Central memory CD8-positive, alpha-beta T cell (primary cell): ENCODE measurements at places on chromosomes 11 and 22.

DNA sequence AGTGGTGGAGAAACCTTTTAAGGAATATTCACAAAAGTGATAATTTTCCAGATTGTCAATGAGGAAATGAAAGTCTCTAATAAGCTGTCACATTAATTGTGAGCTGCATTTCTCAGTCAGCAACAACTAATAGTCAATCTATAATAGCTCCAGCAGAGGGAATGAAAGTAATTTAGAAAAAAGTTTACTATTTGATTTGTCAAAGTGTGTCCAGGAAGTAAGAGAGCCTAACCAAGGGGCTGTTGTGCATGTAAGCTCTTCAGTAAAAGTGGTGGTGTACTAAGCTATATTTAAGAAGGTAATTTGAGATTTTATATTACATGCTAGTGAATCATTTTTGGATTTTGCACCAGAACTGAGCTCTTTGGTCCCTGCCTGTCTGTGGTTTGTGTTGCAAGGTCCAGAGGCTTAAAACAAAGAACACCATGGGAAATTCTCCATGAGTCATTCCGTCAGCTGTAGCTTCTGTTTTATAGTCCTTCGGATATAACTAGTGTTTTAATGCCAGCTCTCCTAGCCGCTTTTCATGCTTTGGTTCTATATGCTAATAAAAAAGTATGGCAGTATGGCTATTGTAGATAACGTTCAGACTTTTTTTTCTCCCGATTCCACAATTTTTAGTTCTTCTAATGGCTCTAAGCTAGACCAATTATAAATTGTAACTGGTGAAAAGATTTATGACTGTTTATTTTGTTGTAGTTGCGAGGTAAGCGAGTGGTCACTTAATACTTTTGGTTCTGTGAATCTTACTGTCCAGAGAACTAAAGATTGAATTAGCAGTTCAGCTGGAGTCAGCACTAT lies 64.6 kb downstream of the ARHGEF12 start:
- no peak for DNase-seq

DNA sequence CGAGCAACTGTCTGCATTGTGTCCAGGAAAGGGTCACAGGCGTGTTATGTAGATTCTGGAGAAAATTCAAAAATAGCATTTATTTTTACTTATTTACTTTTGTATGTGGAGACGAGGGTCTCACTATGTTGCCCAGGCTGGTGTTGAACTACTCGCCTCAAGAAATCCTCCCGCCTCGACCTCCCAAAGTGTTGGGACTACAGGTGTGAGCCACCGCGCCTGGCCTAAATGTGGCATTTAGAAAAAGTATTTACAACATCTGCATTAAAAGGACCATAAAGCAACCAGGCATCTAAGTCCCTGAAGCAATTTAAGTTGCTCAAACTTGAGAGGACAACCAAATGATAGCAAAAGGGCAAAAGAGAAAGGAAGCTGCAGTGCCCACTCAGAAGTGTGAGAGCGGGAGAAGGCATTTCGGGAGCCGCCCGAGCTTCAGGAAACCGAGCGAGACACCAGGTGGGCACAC lies 595 bp downstream of the TRIM66 start:
- DNase-seq = no peak

DNA sequence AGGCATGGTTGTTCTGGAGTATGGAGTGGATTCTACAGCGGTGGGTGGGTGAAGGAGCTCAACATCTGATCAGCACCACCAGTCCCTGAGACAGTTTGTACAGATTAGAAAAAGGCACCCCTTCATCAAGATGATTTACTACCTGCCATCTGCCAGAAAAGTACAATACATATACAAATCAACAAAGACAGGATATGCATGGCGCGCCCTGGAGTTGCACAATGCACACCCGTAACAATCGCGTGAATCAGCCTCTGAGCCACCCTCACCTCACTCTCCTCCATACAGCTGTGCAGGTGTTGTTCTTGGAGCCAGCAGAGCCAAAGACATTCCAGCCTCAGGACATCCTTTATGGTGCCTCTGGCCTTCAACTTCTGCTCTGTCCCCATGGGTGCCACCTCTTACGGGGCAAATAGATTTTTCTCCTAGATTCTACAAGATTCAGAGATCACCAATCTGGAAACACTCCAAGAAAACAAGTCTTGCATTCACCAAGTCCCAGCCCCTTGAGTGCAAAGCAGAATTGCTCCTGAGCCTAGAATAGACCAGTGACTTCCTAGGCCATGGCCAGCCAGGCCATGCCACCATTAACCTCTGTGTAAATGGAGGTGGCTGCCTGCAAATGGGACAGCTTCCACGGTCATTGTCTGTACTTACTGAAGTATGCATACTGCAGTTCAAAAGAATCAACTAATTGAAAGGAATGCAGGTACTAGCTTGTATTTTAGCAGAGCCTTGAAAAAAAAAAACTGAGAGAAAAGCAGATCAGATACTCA lies 490.9 kb downstream of the SOX6 start:
- DNase-seq = no peak

DNA sequence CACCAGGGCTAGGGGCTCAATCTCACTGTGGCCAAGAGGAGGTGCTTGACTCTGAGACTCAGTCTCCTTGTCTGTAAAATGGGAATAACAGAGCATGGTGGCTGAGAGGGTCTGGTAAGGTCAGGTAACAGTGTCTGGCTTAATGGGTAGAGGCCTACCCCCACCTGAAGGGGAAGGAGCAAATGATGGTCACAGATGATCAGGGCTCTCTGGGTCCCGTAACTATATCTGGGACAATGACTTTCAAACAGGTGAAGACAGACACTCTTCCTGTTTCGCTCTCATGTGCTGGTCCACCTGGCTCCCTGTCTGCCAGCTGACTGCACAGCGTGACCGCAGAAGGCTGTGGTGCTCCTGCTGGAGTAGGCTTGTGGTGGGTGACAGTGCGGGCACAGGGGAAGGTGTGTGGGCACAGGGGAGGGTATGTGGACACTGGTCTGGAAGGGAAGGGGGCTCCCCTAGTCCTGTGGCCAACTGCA lies 4.0 kb downstream of the A4GALT start:
- no peak for DNase-seq

DNA sequence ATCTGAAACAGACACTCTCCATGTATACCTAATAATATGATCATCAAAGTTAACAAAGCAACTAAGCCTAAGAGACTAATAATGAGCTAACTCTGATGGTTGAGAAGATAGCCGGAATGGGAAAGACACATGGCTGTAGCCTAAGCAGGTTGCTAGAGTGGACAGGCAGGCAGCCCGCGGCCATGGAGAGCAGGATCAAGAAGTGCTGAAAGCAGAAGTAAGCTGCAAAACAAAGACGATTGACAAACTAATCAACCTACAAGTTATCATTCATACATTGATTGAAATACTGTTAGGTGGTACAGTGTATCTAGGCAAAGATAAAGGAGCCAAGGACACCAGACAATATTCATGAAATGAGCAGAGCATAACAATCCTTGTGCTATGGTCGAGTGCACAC lies 29.3 kb downstream of the SLN start:
- no peak for DNase-seq

- DNase-seq = no peak
These were observed 7.8 kb downstream of the PPP6R3 start for GRCh38 chr11:68468217-68468828.

- DNase-seq = no peak
These were observed 2.6 kb upstream of the KMT5B start for GRCh38 chr11:68215524-68216170.

GRCh38 chr11:124681421-124681820 lies 7.7 kb downstream of the SPA17 start:
- DNase-seq = no peak

- no peak for DNase-seq
These were observed 7.8 kb upstream of the JAML start for GRCh38 chr11:118232659-118233058.

DNA sequence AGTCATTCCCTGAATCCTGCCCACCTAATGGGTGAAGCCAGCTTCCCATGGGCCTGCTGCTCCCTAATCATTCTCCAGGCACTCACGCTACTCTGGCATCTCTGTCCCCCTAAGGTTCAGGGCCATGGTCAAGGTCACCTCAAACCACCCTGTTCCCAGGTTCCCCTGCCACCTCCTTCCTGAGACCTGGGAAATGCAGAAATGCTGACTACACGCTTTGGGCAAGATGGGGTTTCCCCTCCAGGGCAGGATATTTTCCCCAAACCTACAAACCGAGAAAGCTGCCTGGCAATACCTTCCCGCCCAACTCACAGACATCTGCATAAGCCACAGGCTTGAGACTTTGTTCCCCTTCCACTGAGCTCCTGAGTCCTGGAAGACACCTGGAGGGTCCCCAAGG lies 97.6 kb downstream of the FEZ1 start:
- DNase-seq = no peak

- no peak for DNase-seq
These were observed 46.6 kb upstream of the TENM4 start for GRCh38 chr11:79487412-79487811.

DNA sequence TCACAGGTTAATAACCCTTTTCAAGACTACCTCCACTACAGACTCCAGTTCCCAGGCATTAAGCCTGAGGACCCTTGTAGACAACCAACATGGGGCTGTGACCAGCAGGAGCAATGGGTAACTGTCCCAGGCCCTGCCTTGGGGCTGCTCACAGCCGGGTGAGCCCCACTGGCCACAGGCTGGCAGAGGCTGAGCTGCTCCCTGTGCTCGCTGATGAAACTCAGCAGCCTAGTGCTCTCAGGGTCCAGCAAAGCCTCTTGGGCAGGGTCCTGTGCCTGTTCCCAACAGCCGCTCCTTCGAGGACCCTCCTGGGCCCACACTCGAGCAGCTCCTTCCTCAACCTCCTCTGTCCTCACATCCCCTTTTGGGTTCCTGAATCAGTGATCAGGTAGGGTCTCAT lies 99.8 kb downstream of the VPREB1 start:
- DNase-seq = no peak

- no peak for DNase-seq
These were observed 72.1 kb downstream of the PTPRJ start for GRCh38 chr11:48052183-48053044.

DNA sequence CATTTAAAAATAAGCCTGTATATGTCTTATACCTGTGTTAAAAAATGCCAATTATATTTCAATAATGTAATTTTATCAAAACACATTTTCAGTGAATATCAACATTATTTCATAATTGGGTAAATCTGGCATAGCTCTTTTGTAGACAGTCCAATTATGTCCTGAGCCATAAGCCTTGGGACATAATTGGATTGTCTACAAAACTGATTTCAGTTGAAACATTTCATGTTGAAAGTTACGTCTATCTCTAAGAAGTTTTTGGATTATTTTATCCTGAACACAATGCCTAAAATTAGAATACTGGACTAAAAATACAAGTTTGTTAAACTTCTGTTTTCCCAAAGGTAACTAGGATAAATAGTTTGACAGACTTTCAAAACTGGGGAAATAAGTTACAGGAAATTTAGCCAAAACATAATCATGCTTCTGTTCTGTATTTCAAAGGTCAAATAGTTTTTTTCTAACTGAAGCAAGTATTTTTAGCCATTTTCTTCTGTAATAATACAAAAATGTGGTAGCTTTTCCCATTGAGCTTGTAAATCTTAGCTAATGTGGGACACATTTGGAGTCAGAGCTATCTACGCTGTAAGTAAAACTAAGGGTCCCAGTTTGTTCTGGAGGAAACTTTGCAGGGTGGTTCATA lies 100.7 kb upstream of the BIRC3 start:
- DNase-seq = no peak

DNA sequence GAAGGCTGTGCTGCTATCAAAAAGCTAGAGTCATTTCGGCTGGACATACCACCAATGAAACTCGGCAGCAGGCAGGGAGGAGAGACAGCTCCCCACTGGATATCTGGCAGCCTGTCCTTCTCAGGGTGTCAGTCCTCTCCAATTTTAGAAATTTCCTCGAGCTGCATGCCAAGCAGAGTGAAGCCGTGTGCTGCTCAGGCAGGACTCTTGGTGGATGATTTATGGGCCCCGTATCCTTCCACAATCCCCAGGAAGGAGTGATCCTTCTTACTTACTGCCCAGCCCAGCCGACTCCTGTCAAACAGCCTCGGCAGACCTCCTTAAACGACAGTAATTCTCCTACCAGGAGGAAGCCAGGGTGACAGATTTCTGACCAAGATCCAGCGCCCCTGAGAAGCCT lies 410.4 kb downstream of the TENM4 start:
- no peak for DNase-seq

DNA sequence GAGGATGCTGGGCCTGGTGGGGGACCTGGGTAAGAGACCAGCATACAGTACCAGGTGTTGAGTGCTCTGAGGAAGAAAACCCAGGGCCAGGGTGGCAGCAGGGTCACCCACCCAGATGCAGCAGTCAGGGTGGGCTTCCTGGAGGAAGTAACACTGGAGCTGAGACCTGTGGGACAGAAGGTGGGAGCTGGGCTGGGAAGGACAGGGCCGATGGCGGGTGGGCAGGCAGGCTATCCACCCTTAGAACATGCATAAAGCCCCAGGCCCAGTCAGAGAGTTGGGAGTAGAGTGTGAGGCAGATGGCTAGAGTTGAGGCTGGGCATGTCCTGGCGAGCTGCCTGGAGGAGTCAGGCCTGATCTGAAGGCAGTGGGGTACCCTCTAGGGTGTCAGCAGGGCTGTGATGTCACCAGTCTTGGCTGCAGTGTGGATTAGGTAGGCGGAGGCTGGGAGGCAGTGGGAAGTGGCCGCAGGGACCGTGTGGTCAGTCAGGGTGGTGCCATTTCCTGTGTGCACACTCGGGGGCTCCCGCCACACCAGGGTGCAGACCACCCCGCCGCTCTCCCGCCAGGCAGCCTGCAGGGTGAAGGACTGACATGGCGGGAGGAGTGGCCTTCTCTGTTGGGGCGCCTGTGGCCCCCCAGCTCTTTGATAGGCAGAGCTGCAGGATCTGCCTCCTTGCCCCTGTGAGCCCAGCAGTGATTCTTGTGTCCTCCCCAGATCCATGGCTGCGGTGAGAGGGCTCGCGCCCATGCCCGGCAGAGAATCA lies 35.3 kb downstream of the IGHMBP2 start:
- DNase-seq = no peak

DNA sequence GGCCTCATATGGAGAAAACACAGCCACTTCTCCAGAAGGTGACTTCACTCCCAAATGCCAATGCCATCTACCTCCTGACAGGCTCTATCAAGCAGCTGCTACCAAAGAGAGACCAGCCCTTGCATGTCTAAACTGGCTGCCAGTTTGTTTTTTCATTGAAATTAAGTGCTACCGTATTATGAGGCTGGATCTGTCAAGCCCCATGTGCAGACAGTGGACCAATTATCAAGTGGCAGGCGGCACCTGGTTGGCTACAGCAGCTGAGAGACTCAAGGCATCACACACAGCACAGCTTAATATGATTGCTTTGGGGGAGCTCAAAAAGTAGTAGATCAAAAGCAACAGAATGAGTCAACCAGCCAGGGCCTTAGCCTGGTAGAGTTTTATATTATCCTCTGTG lies 1293.0 kb upstream of the TENM4 start:
- no peak for DNase-seq

DNA sequence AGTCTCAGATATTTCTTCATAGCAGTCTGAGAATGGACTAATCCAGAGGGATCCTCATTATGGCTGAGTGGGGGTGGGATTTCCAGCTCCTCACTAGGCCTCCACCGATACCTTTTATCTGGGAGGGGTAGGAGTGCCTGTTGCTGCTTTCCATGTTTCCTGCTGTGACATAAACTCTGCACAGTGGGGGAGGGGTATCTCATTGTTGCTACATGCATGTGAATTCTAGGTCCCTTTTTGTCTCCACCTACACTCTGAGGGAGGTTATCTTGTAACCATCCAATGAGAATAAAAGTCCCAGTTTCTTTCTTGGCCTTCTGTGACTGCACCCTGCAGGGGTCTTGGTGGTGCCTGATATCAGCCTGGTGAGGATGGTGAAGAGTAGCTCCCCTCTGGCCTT lies 60.5 kb downstream of the ADAMTS15 start:
- no peak for DNase-seq
